SHP77 treated with DMSO at 0.1 percent for 48 hours (cell line): ENCODE measurements at places on chromosomes 2 and 18.

DNA sequence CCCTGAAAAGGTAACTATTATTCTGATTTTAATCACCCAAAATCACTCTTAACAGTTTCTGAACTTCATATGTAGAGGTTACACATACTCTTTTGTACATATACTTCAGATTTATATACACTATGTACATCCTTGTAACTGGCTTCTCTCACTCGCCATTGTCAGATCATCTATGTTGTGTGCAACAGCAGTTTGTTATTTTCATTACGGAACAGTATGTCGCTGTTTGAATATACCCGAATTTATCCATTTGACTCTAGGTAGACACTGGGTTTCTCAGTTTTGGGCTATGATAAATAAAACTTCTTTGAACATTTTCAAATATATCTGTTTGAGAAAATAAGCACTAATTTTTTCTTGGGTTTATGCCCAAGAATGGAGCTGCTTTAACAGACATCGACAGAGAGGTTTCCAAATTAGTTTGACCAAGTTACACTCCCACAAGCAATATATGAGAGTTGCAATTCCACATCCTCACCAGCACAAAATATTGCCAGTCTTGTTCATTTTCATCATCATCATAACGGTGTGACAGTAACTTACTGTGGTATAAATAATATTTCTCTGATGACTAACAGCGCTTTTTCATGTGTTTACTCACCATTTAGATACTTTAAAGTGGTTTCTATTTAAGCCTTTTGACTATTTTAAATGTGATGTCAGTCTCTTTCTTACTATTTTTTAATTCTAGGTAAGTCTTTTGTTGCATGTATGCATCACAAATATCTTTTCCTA lies 80.9 kb downstream of the SMC6 start:
- no peak for DNase-seq

GRCh38 chr2:12064153-12064552 lies 317.7 kb downstream of the LPIN1 start:
- DNase-seq, result no peak

DNA sequence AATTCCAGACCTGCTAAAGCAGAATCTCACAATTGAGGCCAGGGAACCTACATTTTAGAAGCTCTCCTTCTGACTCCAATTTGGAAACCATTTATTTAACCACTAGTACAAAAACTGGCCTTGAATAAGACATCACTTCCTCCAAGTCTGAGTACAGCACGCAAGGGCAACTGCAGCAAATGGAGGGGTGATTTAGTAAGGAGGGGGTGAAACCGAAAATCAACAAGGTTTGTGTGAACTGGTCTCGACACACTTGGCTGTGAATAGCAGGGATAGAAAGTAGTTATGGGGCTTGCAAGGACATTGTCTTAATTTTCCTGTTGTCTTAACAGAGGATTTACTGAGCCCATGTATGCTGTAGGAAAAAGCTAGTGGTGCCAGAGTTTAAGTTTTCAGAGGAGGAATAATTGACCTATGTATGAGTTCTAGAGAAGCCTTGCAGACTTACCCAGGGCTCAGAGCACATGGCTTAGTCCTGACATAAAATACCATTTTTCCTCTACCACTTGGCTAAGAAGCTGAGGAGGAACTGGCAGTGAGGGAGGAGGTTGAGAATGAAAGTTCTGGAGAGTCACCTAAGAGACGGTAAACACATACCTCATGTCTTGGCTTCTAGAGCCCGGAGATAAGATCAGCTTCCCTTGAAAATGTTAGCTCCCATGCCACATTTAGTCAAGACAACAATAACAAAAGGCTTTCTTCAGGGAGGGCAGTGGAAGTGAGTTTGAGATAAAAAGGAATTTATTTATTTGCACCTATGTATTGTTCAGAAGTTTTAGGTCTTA lies 114.8 kb downstream of the SMAD2 start:
- no peak for DNase-seq

DNA sequence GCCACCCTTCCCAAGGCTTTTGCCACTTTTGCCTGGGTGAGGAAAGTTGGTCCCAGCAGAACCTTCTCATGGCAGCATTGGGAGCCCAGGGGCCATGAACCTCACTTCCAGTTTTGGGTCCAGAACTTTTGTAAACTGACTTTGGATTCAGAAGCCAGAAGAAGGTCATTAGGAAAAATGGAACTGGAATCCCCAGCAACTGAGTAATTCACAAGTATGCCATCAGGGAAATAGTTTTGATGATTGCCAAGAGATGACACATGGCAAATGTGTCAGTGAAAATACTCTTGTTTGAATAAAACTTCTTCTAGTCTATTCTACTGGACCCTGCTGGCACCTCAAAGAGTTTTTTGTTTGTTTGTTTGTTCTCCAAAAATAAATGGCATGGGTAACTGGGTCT lies 203.7 kb downstream of the SETBP1 start:
- DNase-seq, result no peak

DNA sequence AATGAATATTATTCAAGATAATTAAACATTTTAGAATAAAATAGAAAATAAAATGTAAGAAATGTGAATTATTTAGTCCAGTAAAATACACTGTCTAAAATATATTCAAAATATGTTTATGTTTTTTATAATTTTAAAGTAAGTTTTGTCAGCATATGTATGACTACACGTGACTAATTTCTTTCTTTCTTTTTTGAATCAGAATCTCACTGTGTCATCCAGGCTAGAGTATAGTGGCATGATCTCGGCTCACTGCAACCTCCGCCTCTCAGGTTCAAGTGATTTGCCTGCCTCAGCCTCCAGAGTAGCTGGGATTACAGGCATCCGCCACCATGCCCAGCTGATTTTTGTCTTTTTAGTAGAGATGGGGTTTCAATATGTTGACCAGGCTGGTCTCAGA lies 19.1 kb upstream of the INO80D start:
- DNase-seq, result no peak

DNA sequence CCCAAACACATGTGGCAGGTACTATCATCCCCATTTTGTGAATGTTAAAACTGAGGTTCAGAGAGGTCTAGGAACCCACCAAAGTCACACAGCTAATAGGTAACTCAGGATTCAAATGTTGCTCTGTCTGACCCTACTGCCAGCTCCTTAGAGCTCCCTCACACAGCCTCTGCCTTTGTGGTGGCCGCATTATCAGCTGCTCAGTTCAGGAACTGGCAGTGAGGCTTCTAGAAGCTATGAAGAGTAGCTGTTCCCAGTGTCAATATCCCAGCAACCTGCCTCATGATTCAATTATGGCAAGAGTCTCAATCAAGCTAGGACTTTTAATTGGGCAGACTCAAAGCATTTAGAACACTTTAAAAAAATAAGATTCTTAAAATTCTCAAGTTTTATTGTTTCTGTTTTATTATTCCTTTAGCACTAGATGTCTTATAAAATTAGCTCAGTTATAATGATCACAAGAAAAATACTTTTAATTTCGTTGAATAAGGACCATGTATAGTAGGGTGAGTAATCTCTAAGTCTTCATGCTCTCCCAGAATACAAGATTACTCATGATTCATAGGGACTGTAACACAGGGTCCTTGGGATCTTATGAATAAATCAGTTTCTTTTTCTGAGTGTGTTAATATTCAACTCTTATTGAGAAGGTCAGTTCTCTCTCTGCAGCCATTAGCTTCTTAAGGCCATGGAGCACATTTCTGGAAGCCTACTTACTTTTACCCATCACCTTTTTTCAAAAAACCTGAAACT lies 342.7 kb downstream of the RND3 start:
- no peak for DNase-seq

DNA sequence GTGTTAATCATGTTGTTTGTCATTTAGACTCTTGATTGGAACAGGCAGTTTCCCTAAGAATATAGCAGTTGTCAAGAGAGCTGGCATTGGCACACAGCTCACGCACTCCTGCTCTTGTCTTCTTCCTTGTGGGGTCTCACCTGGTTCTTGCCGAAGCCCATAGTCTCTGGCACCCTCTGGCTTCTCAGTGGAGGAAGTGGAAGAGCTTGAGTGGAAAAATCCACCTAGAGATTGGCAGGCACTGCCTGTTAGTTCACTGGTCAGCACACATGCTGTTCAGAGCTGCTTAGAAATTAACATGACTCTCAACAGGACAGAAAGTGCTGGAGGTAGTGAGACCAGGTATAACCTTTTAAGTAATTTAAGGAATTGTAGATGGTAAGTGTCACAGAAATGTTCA lies 28.3 kb downstream of the SCTR start:
- no peak for DNase-seq

DNA sequence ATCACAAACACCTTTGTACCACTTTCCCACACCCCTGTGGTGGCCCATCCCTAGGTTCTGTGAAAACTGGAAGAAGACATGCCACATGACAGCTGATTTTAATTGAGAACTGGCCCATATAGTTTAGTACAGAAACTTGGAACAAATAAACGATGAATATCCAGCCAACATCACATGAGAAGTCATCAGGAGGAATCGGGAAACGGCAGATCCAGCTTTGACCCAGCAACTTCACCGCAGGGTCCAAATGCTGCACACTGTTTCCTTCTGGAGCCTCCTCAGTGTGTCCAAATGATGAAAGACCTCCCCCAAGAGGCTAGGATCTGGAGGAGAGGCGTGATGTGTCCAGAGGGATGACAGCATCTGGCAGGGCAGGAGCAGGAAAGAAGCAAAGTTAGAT lies 75.5 kb downstream of the COPS8 start:
- DNase-seq, result no peak

DNA sequence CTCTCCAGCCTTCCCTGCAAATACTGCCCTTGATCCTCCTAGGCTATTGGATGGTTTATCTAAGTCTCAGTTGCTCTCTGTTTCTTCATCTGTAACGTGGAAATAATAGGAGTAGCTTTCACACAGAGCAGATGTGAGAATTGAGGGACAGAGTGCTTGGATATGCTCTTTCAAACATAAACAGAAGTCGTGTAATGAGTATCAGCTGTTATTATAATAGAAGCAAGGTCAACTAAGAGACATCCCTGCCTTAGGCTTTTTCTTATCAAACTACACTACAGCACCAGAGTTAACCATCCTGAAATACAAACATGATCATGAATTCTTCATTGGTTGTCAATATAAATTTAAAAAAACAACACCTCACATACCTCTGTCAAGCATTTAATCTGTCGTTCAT lies 138.2 kb downstream of the DOK6 start:
- DNase-seq, result no peak

DNA sequence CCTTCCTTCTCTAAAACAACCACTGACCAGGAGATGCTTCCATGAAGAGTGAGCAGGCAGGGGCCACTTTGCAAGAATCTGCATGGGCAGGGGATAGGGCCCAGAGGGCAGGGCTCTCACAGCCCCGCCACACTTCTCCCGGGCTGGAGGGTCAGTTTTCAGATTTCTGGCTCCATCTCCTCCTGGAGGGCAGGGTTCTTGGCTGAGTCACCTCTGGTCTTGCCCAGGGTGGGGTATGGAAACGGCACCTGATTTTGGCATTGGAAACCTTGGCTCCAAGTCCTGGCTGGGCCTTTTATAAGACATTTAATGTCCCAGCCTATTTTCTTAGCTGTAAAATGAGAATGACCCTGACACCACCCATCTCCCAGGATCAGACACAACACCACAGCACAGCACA lies 27.6 kb upstream of the ASPRV1 start:
- DNase-seq, result no peak

DNA sequence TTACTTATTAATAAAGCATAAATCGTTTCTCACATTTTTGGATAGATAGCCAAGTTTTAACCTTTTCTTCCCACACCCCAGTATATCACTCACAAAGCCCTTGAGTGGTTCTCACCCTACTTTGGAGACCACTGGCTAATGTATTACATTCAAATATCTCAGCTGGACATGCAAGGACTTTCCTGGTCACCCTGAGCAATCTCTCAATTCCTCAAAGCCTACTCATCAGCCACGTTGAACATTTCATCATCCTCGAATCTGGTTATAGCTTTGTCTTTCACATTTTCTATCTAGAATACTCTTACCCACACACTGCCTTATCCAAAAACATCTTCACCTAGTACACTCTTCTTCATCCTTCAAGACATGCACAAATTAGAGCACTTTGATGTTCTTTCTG lies 71.1 kb upstream of the MAPRE2 start:
- DNase-seq, result no peak

- no peak for DNase-seq
These were observed 55.8 kb downstream of the PLEKHA3 start for GRCh38 chr2:178536037-178536436.

GRCh38 chr2:205972113-205972512 lies 113.9 kb downstream of the INO80D start:
- DNase-seq, result no peak

GRCh38 chr2:74740395-74740740 lies 86.3 kb downstream of the SEMA4F start:
- DNase-seq, result no peak

- no peak for DNase-seq
These were observed 370.2 kb downstream of the EN1 start for GRCh38 chr2:118477111-118477862.

DNA sequence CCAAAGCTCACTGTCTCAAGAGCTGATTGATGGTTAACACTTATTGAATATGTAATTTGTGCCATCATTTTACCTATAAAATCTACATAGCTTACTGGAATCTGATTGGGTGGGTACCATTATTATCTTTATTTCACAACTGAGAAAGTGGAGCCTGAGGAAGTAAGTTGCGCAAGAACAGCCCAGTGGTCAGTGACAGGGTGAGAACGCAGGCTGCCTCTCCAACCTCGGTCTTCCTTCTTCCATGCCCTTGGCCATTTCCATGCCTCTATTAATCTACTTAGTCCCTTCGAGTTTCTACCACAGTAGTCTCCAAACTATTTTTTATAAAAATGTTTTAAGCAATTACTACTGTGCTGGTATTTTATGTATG lies 390.9 kb upstream of the VWC2L start:
- no peak for DNase-seq

DNA sequence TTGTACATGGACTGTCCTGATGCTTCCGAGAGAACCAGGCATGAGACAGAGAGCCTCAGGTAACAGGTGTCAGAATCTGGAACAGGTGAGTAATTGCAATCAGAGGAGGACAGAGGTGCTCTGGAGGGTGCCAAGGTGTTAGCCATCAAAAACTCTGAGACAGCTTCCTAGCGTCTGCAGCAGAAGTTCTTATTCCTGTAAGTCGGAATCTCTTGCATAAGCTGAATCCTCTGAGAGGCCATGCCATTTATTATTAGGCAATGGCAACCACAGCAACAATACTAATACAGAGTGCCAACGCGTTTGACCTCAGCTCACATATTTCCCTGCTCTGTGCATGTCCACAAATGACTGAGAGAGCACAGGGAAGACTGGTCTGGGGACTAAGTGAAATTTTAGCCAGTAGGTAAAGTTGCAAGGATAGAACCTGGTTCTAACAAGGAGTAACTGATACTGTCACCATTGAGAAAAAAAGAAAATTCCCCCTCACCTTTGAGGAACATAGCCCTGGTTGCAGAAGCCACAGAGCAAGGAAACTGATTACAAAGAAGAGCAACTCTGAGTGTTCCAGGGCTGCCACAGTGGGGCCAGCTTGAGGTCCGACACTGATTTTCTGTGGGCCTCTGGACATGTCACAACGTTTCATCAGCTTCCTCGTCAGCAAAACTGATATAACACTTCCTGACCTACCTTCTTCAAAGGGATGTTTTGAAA lies 55.1 kb upstream of the ACSL3 start:
- no peak for DNase-seq

DNA sequence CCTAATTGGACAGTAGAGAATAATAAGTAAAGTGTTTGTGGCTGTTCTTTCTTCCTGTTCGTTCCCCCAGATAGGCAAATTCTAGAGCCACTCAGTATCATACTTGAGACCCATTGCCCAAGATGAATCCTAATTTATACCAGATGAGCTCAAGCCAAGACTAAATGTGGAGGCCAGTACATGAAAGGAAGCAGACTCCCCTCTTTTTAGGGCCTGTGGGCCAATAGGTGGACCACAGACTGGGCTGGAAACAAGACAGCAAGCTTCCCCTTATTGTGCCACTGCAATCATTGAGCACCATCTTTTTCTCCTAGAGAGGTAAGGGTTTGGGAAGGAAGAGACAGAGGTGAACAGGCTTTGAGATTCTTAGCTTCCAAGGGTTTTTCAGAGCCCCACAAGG lies 141.9 kb downstream of the MGAT5 start:
- no peak for DNase-seq
